ENCODE measurements at places on chromosomes 16 and 17.

GRCh38 chr16:2963723-2964474, at the start of gene KREMEN2:
KREMEN2 (plus strand) TSS chr16:2964275; CDS start chr16:2964521, 246 bp downstream.
- no peak for DNase-seq

- DNase-seq = no peak
Observed at GRCh38 chr16:67723151-67723910, 4.2 kb upstream of the GFOD2 start.

DNA sequence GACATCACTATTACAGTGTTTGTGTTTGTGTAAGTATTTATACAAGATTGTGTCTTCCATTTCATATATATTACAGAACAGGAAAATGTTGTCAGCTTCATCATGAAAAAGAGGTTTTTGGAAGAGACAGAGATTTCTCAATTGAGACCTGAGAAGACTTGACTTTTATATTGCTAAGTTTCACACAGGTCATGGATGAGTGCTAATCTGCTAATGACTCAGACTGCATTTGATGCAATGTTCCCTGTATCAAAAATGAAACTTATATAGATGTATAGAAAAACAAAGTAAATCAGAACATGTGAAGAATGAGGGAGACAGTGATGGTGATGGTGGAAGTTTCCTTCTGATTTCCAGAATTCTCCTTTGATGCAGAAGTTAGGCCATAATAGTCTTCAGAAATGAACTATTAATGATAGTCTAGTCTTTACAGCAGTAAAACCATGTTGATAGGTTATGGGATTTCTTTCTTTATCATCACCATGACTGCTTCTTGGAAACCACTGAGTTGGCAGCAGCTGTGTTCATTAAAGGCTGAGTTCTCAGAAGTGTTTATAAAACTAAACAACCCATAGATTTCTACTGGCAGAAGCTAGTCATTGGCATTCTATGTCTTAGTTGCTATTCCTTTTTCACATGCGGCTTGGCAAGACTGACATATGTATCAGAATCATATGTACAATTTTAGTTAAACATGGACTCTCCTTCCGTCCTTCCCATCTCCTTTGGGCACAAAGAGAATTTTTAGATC, 56.1 kb downstream of the PCTP start:
- no peak for DNase-seq

- no peak for DNase-seq
Observed at GRCh38 chr17:78917451-78918275, 7.5 kb downstream of the TIMP2 start.

DNA sequence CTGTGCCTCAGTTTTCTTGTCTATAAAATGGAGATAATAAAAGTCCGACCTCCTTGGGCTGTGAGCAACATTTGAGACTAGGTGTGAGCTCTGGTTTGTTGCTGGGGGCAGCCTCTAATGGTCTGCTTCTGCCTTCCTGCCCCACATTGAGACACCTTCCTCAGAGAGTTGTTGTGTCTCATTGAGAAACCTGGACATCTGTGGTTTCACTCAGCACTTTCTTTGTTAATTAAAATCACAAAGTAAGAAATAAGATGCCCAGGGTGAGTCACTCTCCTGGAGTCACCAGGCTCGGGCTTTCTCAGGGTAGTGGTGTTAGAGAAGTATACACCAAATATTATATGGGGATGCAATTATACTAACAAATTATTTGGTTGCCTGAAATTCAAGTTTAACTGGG, 389.2 kb upstream of the SALL1 start:
- no peak for DNase-seq
